ENCODE measurements at places on chromosomes 12 and 14.
A peak's percentile ranks its signal among the peaks of the same experiment; 100 is the strongest.

- no peak for DNase-seq
Observed at GRCh38 chr14:57136669-57137328, 131.9 kb downstream of the EXOC5 start.

DNA sequence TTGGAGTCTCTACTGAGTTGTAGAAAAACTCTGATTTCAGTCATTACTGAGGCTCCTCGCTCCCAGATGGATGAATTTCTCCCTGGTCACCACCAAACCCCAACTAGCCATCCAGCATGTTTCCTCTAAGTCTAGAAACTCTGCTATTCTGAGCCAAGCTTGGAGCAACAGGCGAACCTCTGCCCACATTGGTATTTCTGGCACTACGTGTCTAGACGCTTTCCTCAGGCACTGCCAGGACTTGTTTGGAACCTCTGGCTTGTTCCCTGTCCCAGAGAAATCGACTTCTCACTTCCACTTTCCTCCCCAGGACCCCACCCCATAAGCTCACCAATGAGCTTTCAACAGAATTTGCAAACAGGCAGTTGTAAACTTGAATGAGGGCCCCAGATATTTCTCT, 27.6 kb downstream of the WSCD2 start:
- no peak for DNase-seq

- no peak for DNase-seq
Observed at GRCh38 chr14:88852632-88853031, 28.2 kb downstream of the TTC8 start.

- DNase-seq, result no peak
Observed at GRCh38 chr12:16884056-16884455, 278.1 kb upstream of the LMO3 start.

DNA sequence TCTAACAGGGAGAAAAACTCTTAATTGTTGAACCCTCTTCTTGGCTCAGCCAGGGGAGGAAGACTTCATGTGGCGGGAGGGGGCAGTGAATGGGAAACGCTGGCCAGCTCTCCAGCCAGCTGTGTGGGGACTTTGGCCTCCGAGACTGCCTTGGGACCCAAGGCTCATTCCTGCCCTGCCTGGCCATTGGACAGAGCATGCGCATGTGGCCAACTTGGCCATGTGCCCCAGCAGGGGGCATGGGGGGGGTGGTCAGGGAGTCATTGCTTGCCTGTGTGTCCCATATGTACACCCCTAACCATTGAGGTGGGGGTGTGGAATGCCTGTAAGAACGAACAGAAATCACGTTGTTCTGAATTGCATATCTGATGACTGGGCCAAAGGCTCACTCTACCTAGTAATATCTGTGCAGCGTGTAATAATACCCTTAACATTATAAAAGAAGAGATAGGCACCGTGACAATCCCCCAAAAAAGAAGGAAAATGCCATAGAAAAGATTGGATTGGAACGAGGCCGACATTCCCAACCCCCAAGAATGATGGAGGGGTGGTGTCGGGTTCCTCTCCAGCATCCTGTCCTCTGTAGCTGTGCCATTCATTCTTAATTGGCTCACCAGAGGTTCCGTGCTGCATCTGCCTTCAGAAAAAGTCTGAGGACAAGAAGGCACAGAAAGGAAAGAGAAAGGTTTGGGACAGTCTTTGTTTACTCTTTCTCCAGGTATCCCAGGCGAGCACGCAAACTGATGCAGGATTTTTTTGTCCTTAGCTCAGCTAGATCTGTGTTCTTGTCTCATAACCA, 3.5 kb upstream of the FAR2 start:
- no peak for DNase-seq

DNA sequence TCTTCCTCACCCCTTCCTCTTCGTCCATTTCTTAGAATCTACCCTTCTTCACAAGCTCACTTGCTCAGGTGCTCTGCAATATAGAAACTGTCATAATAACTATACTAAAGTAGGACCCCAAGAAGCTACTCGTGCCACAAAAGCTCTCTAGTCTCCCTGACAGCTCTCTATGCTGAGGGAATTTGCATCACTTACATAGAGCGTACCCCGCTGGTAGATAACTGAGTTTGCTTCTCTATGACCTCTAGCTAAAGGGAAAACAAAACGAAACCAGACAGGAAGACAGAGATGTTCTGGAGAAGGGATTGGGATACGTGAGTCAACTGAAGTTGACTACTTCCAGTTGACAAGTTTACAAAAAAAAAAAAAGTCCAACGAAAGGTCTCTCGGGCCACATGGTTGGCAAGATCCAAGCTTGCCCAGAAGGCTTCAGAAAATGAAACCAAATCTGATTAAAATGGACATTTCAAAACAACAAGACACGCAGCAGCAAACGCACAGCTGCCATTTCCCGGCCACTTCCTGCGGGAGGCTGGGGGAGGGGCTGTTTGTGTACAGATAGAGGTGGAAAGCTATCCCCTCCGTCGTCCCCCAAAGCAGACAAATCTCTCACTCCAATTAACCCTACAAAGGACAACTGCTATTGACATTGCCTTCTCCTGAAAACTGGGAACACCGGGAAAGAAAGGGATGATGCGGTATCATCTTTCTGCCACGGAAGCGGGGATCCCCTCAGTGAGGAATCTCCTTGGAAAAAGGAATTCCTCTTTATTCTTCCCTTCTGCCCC, 1.3 kb downstream of the BAZ2A start:
- peak; percentile 47 for DNase-seq

- DNase-seq, result no peak
Observed at GRCh38 chr14:89807892-89808291, 146.6 kb downstream of the EFCAB11 start.

DNA sequence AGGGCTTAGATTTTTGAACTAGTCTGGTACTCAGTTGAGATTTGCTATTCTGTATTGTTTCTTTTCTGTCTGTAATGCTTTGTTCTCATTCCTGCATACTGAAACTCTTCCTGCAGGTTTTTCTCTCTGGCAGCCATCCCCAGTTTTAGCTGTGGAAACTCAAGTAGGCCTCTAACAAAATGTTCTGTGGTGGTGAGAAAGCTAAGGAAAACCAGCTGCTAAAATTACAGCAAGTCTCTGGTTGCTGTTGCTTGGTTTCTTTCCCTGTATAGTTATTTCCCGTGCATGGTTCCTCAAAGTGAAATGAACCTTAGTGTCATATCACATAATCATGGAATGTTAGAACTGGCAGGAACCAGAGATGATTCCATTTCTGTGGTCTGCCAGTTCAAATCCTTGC, 442.5 kb downstream of the NRXN3 start:
- no peak for DNase-seq

DNA sequence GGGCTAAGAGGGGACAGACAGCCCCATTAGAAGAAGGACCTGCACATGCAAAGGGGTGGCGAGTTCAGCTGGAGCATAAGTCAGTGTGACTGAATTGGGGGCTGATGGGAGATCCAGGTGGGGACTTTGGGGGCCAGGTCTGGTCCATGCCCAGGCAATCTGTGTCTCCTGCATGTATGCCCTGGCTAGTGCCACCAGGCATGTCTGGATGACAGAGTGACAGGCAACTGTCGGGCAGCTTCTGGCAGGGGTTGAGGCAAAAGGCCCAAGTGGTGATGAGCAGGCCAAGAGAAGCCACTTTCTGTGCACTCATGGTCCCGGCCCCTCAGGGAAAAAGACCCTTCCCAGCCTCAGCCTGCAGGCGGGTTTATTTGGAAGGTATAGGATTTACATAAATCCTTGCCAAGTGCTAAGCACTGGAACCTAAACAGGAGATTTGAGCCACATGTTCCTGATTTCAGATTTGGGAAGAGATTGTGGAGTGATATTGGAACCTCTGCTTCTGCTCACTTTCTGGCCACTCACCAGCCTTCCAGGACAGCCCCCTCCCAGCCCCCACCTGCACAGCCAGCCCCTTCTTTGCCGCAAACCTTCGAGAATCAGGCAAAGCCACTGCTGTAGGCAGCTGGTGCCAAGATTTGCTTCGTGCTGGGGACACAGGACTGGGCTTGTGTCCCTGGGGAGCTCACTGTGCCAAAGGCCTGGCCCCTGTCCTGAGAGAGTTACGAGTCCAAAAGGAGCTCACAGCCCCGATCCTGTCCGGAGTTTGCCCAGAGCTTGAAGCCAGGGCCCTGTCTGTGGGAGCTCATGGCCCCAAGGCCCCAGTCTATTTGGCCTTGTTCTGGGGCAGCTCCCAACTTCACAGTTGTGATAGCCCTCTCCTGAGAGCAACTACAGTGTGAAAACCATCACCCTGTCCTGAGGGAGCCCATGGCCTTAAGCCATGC, 232.5 kb upstream of the RTL1 start:
- DNase-seq, result no peak

DNA sequence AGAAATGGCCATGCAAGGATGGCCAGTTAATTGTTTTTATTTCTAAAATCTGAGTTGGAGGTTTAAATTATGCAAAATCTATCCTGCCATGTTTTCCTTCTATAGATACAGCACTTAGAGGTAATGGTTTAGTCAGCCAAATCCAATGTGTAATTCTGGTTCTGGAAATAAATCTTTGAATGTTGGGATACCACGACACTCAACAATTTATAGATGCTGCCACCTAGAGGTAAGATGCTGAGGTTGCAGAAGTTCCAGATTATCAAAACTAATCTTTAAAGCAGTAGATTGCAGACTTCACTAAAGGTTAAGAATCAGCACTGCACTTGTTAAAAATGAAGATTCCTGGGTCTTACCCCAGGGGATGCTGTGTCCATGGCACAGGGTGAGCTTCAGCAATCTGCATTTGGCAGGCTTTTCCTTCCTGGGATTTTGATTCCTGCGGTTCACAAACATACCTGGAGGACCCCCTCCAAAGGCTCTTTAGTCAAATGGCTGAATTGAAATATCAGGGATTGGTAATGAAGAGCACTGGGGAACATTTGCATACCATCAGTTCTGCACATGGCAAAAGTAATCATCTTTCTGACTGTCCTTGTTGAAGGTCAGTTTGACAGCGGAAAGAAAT, 53.4 kb upstream of the ANO4 start:
- no peak for DNase-seq

GRCh38 chr14:54147282-54147681, 190.7 kb upstream of the BMP4 start:
- no peak for DNase-seq

DNA sequence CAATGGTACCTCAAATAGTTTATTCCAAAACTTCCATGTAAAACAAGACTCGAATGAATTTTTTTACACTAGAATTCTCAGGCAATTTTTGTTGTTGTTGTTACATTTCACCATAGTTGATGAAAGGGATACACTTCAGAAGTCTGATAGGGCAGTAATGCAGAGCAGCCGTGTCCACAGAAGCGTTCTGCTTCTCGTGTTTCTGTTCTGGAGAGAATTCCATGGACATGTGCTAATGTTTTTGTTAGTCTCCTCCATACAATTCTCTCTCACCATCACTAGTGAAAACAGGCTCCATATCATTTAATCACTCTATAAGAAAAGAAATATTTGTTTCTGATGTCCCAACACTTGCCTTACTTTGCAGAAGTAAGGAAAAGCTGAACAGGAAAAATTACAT, 606.1 kb downstream of the SLC16A7 start:
- DNase-seq, result no peak

- no peak for DNase-seq
Observed at GRCh38 chr12:6340032-6340638, 1.7 kb downstream of the TNFRSF1A start.

DNA sequence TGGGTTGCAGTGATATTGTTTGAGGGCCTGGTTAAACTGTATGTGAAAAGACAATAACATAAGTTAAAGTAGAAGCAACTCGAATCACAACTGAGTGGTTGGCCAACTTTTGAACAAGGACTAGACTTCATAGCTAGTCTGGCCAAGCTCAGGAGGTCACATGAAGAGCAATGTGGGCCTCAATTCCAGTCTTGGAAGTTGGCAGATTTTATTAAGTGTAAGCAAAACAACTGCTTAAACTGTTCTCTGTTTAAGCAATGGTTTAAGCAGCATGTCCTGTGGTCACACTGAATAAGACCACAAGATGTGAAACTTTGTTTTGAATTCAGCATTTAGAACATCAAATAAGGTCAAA, 100.4 kb downstream of the TMTC3 start:
- DNase-seq, result no peak

- DNase-seq, result no peak
Observed at GRCh38 chr14:23712287-23712686, 76.1 kb downstream of the DHRS2 start.

DNA sequence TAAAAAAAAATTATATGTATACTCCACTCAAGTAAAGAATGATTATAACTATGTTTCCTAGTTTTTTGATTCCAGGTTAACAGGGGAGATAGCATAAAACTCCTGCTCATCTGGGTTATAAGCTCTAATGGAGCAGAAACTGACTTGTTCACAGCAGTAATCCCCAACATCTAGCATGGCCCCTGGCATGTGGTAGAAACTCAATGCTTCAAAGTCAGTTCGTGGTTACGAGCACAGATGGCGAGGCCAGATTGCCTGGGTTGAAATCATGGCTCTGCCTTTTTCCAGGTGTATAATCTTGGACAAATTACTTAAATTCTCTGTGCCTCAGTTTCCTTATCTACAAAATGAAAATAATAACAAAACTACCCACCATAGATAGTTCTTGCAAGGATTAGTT, 183.8 kb downstream of the TTC7B start:
- no peak for DNase-seq

GRCh38 chr12:100733817-100734593, 60.6 kb upstream of the ANO4 start:
- no peak for DNase-seq

- no peak for DNase-seq
Observed at GRCh38 chr12:5546616-5547015, 114.7 kb downstream of the NTF3 start.

DNA sequence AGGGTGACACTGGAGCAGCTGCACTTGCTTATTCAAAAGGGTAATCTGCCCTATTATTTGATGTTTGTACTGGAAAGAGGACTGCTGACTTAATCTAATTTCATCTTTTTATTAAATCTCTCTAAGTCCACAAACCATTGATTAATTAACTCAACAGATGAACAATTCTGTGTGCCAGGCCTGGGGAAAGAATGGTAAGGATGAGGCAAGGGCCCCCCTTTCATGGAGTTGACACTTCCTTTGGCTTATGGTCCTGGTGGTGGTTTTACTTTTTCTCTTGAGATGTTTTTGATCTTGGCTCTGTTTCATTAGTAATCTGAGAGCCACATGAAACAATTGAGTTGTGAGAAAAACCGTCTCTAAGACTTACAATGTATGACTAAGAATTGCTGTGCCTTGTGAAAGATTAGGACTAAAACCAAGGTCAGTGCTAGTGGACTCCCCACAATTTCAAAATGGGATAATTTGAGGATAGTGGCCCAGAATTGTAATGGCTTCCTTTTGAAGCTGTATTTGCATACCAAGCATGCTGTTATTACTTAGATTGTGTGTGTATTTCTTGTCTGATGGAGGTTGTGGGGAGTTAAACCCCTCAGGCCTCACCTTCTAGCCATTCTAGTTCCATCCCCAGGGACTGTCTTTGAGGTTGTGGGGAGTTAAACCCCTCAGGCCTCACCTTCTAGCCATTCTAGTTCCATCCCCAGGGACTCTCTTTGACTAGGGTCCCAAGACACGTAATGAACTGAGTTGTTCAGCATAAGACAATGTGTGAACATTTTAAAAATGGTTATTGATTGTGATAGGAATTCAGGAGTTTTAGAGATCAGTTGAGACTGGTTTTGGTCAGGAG, 52.5 kb upstream of the EVL start:
- no peak for DNase-seq

DNA sequence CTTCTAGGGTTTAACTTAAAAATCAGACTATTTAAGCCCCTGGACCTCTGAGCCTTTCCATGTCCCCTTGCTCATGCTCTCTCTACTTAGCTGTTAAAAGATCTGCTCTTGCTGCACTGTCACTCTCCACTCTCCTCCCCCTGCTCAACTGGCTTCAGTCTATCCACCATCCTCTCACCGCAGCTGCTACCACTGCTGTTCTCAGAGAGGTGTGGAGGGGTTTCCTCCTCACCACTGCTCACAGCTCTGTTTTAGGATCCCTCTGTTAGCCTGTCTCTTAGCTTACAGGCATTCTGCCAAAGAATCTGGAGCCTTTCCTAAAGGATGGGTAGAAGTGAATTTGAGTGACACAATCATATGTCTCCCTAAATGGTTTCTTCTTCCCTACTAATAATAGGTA, 43.7 kb upstream of the ATP2B1 start:
- DNase-seq, result no peak
